Bone marrow (tissue), 2 donors: ENCODE measurements at places on chromosomes 4 and X.

DNA sequence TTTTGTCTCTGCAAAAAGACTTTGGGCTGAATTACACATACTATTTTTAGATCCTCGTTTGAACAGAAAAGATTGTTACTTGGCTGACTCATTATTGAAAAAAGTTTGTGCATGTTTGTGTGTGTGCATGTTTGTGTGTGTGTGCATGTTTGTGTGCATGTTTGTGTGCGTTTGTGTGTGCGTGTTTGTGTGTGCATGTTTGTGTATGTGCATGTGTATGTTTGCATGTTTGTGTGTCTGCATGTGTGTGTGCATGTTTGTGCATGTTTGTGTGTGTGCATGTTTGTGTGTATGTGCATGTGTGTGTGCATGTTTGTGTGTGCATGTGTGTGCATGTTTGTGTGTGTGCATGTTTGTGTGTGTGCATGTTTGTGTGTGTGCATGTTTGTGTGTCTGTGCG, 201.1 kb upstream of the FAT1 start:
- no peak for DNase-seq

DNA sequence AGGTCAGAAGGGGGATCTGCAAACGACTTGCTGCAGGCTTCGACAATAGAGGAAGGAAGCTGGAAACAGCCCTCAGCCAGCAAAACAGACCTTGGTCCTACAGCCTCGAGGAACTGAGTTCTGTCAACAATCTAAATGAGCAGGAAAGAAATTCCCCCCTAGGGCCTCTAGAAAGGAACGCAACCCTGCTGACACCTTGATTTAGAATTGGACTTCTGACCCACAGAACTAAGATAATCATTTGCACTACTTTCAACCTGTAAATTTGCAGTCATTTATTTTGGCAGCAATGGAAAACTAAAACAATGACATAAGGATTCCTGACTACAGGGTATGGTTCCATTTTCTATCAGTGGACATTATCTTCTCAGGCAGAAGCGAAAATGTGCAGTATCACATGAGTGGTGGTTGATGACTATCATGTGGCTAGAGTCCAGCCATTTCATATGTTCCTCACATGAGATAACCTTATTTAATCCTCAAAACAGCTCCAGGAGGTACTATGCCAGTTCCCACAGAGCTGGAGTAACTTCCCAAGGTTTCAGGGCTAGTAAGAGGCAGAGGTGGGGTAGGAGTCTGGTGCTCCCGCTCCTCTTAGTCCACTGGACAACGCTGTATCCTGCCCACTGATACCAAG, 61.6 kb downstream of the SAT1 start:
- DNase-seq = no peak

DNA sequence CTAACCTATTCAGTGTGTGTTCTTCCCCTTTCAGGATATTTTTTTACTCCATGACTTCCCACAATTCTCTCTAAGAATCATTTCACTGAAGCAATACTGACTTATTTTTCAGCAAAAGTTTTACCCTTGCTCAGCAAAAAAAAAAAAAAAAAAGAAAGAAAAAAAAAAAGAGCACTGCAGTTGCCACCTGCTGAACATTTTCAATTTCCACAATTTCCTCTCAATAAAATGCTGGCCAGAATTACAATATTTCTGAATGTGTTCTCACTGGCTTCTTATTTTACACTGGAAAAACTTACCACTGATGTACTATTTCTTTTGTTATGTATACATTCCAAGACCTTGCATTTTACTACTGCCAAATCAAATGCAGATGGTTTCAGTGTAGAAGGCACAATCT, 210.4 kb downstream of the PAPSS1 start:
- DNase-seq = no peak

DNA sequence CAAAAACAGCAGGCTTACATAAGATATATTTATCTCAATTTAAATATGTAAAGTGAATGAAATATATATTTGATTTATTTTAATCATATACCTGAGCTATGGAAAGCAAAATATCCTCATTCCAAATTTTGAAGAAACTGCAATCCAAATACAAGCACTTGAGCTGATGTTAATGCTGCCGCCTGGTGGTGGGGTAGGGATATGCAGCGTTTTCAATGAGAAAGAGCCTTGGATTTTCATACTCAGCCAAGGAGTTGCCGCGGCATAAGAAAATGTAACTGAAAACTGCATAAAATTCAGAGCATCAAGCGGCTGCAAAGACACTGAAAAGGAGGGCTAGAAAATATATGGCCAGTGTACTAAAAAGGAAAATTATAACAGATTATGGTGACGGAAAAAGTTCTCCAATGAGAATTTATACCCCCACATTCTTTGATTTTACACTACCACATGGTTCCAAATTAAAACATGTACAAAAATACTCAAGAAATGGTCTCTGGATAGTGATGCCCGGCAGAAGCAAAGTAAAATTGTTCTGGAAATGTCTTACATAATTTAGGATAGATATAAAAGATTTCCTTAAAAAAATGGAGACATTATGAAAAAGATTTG, 660.3 kb upstream of the PITX2 start:
- DNase-seq = peak; percentile 1
